Glutamatergic neuron (in vitro differentiated cells): ENCODE measurements at places on chromosomes 2 and 18. TPM values are rescaled to one million over a fixed set of nuclear protein-coding genes. Genes with fewer than 3 reads are reported as not detected.
A peak's percentile ranks its signal among the peaks of the same experiment; 100 is the strongest.

DNA sequence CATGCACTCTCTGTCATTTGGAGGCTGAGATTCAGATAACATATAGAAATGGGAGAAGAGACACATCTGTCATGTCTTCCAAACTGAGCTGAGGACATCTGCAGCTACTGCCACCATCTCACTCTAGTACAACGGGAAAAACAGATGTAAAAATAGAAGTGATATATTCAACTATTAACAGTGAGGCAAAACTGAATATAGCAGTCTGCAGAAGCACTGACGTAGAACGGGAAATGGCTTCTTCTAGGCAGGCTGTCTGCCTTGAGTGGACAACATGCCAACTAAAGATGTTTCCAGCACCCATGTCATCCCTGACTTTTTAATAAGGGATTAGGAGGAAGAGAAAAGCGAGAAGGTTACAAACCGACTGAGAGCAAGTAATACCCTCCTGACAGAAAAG lies 51.6 kb downstream of the MRPL33 start:
- H3K36me3 ChIP-seq = peaks cover 11% of the 10 kb centered on the region
- H3K27me3 ChIP-seq = peaks cover 1% of the 10 kb centered on the region
- DNase-seq = no peak
- no peak overlapping the region for H3K4me3 ChIP-seq
- H3K27ac ChIP-seq = no peak overlapping the region
- no peaks in the 10 kb centered on the region for H3K4me1 ChIP-seq

- DNase-seq = no peak
- no peaks in the 10 kb centered on the region for H3K36me3 ChIP-seq
- H3K27ac ChIP-seq = no peak overlapping the region
- no peak overlapping the region for H3K4me3 ChIP-seq
- no peaks in the 10 kb centered on the region for H3K27me3 ChIP-seq
These were observed 24.5 kb upstream of the LPIN2 start for GRCh38 chr18:3037423-3037915.

The TMEM37 gene
- total RNA-seq = not detected

The NPC1 gene
- 44.8 TPM for total RNA-seq

DNA sequence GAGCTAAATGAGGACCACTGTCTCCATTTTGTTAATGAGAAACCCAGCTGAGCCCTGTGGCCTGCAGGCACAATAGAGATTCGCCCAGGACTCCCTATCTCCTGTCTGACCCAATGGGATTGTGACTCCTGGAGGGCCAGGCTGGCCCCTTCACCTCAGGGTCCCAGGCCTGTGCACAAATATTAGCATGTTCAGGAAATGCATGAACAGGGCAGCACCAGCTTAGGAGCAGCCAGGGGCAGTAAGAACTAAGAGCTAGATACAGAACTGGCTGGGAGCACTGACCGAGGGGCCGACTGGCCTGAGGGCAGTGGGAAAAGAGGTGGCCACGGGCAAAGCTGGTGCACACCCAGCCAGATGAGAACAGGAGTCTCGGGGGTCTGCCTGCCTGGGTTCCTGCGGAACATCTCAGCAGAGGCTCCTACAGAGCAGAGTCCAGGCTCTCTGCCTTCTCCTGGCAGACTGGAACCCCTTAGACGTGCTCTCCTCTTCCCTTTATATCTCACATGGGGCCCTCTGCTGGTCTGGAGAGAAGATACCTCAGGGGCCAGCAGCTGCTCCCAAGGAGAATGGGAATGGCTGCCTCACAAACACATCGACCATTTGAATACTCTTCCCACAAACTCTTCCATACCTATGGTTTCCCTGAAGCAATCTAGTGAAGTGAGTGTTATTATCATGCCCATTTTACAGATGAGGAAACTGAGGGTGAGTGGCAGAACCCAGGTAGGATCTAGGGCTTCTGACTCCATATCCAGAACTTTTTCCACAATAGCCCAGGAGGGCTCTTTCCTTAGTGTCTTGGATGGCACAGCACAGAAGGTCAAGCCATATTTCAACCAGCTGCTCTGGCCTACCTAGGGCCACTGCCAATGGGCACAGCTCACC lies 77.6 kb upstream of the OTOF start:
- H3K4me3 ChIP-seq = no peak overlapping the region
- peaks cover 6% of the 10 kb centered on the region for H3K36me3 ChIP-seq
- DNase-seq = peak; percentile 1

GRCh38 chr2:231614559-231615057 lies 21.9 kb downstream of the TEX44 start:
- peak overlapping the region; percentile 80 for H3K4me3 ChIP-seq
- DNase-seq = no peak
- H3K27ac ChIP-seq = peak overlapping the region; percentile 93
- H3K36me3 ChIP-seq = no peaks in the 10 kb centered on the region
- peaks cover 12% of the 10 kb centered on the region for H3K4me1 ChIP-seq

DNA sequence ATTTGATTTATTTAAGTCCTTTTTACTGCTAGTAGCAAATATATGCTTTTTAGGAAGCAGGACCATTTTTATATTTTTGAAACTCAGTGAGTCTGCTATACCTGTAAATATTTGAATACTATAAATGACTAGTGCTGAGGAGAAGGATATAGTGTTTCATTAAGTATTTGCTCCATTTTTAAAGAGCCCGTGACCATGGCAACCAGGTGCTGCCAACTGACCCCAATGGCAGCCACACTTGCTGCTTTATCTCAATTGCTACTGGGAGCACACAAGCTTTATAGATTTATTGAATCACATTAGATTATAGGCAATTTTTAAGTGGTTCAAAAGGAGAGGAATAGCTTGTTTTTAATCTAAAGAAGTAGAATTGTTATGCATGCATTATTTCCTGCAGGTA lies 142.0 kb downstream of the SCG2 start:
- H3K27me3 ChIP-seq = no peaks in the 10 kb centered on the region
- H3K36me3 ChIP-seq = peaks cover 13% of the 10 kb centered on the region
- H3K4me1 ChIP-seq = no peaks in the 10 kb centered on the region
- DNase-seq = no peak

GRCh38 chr2:16684676-16685339 lies 19.2 kb upstream of the CYRIA start:
- H3K4me1 ChIP-seq = no peaks in the 10 kb centered on the region
- H3K36me3 ChIP-seq = peaks cover 5% of the 10 kb centered on the region
- peaks cover 2% of the 10 kb centered on the region for H3K27me3 ChIP-seq
- no peak for DNase-seq

The MAPK4 gene
- total RNA-seq = 13.1 TPM

DNA sequence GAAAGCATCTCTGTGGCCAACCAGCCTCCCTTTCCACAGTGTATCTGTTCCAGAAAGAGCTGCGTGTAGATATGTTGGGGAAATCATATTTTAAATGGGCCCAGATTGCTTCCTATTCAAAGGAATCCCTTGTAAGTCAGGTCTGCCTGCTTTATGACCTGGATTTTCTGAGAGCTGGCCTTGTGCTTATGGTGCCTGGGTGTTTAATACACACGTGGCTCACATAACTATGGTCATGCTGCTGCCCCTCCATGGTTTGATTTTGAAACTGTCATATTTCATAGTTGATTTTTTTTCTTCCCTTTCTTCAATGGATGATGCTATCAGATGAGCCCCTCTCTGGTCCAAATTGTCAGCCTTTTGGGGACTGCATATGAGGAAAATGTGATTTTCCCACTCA lies 111.5 kb upstream of the CNGA3 start:
- H3K4me3 ChIP-seq = no peak overlapping the region
- no peaks in the 10 kb centered on the region for H3K27me3 ChIP-seq
- DNase-seq = no peak
- H3K4me1 ChIP-seq = no peaks in the 10 kb centered on the region
- no peaks in the 10 kb centered on the region for H3K36me3 ChIP-seq

DNA sequence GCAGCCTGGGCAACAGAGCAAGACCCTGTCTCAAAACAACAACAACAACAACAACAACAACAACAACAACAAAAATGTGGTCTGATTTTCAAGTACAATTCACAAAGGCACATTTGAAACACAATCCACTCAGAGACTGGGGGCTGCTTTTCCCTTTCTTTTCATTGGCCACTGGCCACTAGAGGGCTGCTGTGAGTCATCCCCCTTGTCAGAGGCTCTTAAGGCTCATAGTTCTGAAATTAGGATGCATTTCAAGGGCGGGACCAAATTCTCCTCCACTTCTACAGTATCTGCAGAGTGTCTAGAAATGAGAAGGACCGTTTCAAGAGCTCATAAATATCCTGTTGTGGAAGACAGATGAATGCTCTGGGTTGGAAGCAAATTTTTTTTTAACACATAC lies 285.4 kb downstream of the NRXN1 start:
- H3K4me3 ChIP-seq = no peak overlapping the region
- no peak overlapping the region for H3K27ac ChIP-seq
- H3K4me1 ChIP-seq = peaks cover 25% of the 10 kb centered on the region
- no peaks in the 10 kb centered on the region for H3K36me3 ChIP-seq

GRCh38 chr2:239765076-239765845 lies 259.9 kb downstream of the NDUFA10 start:
- H3K4me1 ChIP-seq = peaks cover 30% of the 10 kb centered on the region
- no peak overlapping the region for H3K4me3 ChIP-seq
- no peak for DNase-seq
- peaks cover 2% of the 10 kb centered on the region for H3K27me3 ChIP-seq

GRCh38 chr2:75100801-75101151 lies 98.5 kb downstream of the TACR1 start:
- no peaks in the 10 kb centered on the region for H3K27me3 ChIP-seq
- no peak overlapping the region for H3K27ac ChIP-seq
- peaks cover 6% of the 10 kb centered on the region for H3K36me3 ChIP-seq
- no peak overlapping the region for H3K4me3 ChIP-seq

DNA sequence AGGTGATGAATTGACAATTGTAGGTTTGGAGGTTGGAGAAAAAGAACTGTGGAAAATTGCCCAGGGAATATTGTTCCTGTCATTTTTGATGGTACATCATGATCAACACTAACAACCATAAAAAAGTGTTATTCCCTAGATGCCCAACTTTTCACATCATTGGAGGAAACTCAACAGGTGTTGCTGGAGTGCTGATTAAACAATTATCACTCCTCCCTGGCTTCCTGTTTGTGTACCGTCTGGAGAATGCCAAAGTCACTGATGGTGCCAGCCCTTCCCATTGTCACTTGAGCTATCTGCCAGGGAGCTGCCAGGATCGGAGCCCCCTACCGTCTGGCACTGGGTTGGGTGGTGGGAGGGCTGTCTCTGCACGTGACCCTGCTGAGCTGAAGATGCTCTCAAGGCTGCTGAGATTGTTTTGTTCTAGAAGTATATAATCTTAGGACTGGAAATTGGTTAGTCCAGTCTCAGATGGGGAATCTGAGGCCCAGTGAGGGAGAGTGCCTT lies 156.9 kb downstream of the PRKCE start:
- peaks cover 10% of the 10 kb centered on the region for H3K36me3 ChIP-seq
- DNase-seq = no peak
- H3K4me1 ChIP-seq = peaks cover 31% of the 10 kb centered on the region
- H3K27me3 ChIP-seq = peaks cover 8% of the 10 kb centered on the region
- no peak overlapping the region for H3K4me3 ChIP-seq
- no peak overlapping the region for H3K27ac ChIP-seq

GRCh38 chr2:13001408-13001807 lies 284.7 kb downstream of the TRIB2 start:
- no peak overlapping the region for H3K4me3 ChIP-seq
- no peak overlapping the region for H3K27ac ChIP-seq
- no peaks in the 10 kb centered on the region for H3K4me1 ChIP-seq
- H3K36me3 ChIP-seq = no peaks in the 10 kb centered on the region
- DNase-seq = no peak
- H3K27me3 ChIP-seq = peaks cover 2% of the 10 kb centered on the region

GRCh38 chr18:55510809-55511208 lies 77.2 kb downstream of the TCF4 start:
- H3K27ac ChIP-seq = no peak overlapping the region
- no peaks in the 10 kb centered on the region for H3K27me3 ChIP-seq
- no peaks in the 10 kb centered on the region for H3K36me3 ChIP-seq
- no peak overlapping the region for H3K4me3 ChIP-seq
- H3K4me1 ChIP-seq = peaks cover 17% of the 10 kb centered on the region

GRCh38 chr2:54404270-54404669 lies 51.9 kb upstream of the SPTBN1 start:
- peaks cover 2% of the 10 kb centered on the region for H3K4me1 ChIP-seq
- no peak for DNase-seq
- H3K4me3 ChIP-seq = no peak overlapping the region
- H3K27me3 ChIP-seq = peaks cover 1% of the 10 kb centered on the region
- no peak overlapping the region for H3K27ac ChIP-seq

DNA sequence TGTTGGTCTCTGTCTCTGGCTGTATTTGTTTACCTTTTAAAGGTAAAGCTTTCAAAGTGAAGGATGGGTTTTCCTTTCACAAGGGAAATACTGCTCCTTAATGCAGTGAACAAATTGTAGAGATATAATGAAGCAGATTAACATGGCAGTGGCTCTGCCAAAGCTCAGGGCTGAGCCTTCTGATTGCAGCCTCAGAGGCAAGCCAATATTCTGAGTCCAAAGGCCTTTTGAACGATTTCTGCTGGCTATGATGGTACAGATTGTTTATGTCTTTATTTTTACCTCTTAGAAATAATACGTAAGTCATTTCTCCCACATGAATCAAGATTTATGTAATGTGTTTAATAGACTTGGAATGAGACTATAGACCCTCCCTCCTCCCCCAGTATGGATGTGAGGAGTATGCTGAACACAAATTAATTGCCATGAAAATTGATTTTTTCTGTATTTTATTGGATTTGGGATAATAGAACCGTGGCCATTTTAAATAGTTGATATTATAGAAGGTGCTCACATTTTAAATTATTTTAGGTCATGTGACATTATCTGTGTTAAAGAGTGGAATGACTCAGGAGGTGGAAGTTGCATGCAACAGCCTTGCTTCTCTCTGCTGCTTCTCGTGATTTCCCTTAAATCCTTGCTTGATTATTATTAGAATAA lies 772 bp downstream of the SCN2A start:
- H3K27me3 ChIP-seq = no peaks in the 10 kb centered on the region
- H3K4me3 ChIP-seq = no peak overlapping the region

- no peak overlapping the region for H3K4me3 ChIP-seq
- no peaks in the 10 kb centered on the region for H3K36me3 ChIP-seq
- no peaks in the 10 kb centered on the region for H3K4me1 ChIP-seq
These were observed 87.4 kb downstream of the MYO5B start for GRCh38 chr18:50107468-50107977.

DNA sequence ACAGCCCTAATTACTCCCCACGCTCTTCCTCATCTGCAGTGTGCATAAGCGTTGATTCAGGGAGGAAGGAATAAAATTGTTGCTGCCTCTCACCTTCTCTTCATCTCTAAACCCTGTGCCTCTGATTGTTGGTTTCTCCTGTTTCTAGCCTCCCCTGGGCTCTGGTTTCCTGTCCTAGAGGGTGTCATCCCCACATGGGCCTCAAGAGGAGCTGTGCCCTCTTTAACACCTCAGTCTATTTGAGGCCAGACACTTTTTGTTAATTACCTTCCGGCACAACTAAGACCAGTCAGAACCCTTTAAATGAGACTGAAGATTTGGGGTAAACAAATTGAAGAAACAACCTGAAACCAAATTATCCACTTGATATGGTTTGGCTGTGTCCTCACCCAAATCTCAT lies 9.7 kb downstream of the CTAGE1 start:
- H3K4me3 ChIP-seq = no peak overlapping the region
- peaks cover 13% of the 10 kb centered on the region for H3K36me3 ChIP-seq
- peaks cover 9% of the 10 kb centered on the region for H3K27me3 ChIP-seq

- no peak for DNase-seq
- H3K4me1 ChIP-seq = peaks cover 25% of the 10 kb centered on the region
These were observed 76.0 kb downstream of the HS1BP3 start for GRCh38 chr2:20574930-20575329.

The ZSWIM2 gene
- not detected for total RNA-seq

- H3K4me1 ChIP-seq = peaks cover 9% of the 10 kb centered on the region
- peaks cover 5% of the 10 kb centered on the region for H3K27me3 ChIP-seq
- no peak for DNase-seq
- no peak overlapping the region for H3K27ac ChIP-seq
- peaks cover 6% of the 10 kb centered on the region for H3K36me3 ChIP-seq
These were observed 22.3 kb upstream of the GPC1 start for GRCh38 chr2:240412975-240413812.

The ZNG1B gene
- total RNA-seq = 29.1 TPM
